Aorta (tissue), 5 donors: ENCODE measurements at places on chromosomes 12 and 14. TPM values are rescaled to one million over a fixed set of nuclear protein-coding genes. Genes with fewer than 3 reads are reported as not detected.

- no peak for DNase-seq
- H3K4me3 ChIP-seq = no peak overlapping the region
- H3K27ac ChIP-seq = no peak overlapping the region
- H3K4me1 ChIP-seq = no peaks in the 10 kb centered on the region
- no peaks in the 10 kb centered on the region for H3K36me3 ChIP-seq
Measured at GRCh38 chr14:21078287-21078686, 8.2 kb downstream of the ARHGEF40 start.

DNA sequence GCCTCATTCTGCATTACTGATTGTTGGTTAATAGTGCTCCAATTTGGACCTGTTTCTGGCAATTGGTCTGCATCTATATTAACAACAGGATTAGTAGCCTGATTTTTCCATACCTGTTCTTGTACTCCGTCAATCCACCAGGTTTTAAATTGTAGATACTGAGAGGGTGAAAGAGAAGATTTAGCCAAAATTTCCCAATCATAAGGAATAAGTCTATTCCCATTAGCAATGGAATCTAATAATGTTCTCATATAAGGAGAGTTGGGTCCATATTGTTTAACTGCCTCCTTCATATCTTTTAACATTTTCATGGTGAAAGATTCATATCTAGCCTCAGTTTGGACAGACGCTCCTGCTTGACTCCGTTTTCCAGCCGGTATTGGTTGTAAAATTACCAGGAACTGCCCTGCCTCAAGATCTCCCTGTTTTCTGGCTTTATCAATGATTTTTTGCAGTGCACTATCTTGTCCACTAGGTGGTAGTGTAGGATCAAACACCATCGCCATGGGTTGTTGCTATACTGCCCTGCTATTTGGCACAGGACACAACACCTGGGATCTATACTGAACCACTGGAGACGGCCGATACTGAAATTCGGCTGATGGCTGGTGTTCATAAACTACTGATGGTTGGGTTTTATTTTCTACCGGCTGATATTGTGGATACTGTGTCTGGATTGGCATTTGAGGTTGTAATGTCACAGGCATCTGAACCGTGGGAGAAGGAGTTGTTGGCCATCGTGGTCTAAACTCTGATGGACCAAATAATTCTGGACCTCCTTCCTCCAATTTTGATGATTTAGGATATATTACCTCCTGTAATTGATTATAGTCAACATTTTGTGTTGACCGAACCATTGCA is 25.2 kb downstream of the DHRS4L2 start:
- no peaks in the 10 kb centered on the region for H3K36me3 ChIP-seq
- no peak for DNase-seq
- no peak overlapping the region for H3K27ac ChIP-seq
- no peak overlapping the region for H3K4me3 ChIP-seq
- no peaks in the 10 kb centered on the region for H3K27me3 ChIP-seq
- H3K4me1 ChIP-seq = no peaks in the 10 kb centered on the region

The OLR1 gene
- 8.4 TPM for total RNA-seq

The PTCSC3 gene
- total RNA-seq = not detected

The BIN2 gene
- 11.7 TPM for total RNA-seq

DNA sequence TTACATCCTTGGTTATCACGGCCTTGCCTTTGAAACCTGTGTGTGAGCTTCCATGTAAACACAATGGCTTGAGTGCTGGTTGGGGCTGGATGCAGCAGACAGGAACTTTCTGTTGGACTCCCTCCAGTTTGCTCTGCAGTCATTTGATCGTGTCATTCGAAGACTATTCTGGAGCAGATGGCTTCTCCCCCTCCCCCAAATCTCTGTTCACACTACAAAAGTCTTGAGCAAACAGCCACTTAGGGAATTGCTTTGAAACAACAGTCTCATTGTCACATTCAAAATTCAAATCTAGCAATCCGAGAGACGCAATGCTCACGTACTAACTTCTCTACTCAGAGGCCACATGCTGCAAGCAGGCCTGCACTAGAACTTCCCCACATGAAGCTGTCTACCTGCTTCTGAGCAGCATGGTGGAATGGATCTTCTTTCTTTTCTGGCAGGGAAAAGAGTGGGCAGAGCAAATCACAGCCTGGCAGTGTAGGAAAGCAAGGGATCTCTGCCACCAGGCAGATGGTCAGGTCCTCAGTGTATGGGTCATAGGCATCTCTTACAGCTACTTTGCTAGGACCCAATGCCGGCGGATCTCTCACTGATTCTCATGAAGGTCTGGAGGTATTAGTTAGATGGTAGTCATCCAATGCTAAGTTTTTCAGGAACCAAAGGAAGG is 214.2 kb downstream of the PPM1H start:
- H3K27me3 ChIP-seq = no peaks in the 10 kb centered on the region
- no peaks in the 10 kb centered on the region for H3K36me3 ChIP-seq
